ENCODE measurements at places on chromosomes 1 and 21. TPM values are rescaled to one million over a fixed set of nuclear protein-coding genes. Genes with fewer than 3 reads are reported as not detected.

DNA sequence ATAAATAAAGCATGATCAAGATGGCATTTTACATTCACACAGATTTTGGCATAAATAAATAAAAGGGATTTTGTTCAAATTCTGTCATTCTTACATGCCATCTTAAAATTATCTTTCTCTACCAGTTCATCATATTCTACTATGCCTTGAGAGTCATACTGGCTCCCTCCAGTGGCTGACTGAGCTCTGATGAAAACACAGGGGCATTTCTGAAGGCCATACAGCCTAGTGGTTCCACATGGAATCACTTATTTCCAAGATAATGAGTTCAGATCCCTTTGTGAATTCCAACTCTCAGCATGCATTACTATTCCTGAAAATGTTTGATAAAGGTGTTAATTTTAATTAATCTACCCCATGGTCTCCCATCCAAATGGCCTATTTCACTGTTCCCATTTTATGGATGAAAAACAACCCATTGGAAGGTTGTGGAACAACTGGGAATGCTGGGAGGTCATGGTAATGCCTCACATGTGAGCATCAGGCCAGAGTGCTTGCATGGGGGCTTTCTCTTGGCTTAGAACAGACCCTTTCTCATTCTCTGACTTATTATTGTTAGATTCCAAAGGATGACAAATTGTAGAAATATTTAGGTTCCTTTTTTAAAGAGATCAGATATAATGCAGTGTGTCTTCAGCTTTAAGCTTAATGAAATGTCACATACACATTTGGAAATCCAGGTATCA lies 622.4 kb upstream of the PKN2 start:
- DNase-seq: no peak

GRCh38 chr1:230173187-230173975 lies 106.3 kb downstream of the GALNT2 start:
- DNase-seq: no peak

- DNase-seq: no peak
Observed at GRCh38 chr1:147223740-147224615, 1.2 kb downstream of the FMO5 start.

Gene ARMH1
- total RNA-seq: 17.2 TPM

- no peak for DNase-seq
Observed at GRCh38 chr1:216456682-216457081, 33.4 kb upstream of the USH2A start.

GRCh38 chr1:84969489-84970250 lies 27.2 kb downstream of the MCOLN2 start:
- peak; percentile 81 for DNase-seq

DNA sequence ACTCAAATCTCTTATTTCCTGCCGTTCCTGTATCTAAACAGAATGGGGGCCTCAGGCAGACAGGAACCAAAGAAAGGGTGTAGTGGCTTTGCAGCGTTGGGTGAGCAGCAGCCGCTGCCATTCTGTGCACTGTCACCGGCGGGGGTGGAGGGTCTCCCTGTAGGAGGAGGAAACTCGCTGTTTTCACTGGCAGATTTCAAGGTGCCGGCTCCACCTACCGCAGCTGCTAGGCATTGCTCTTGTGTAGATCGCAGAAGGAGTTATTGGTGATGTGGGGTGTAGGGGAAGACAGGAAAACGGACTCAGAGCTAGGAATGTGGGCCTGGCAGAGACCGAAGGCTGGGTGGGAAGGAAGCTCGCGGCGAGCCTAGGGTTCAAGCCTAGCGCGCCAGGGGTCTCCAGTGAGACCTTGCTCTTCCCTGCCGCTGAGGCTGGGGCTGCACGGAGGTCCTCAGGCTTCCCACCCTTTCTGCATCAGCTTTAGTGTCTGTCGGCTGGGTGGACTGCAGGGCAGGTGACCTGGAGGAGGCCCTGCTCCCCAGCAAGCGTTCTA lies 20.8 kb downstream of the ATP5PO start:
- DNase-seq: peak; percentile 64

Gene NTMT2
- not detected for total RNA-seq
